Activated naive CD4-positive, alpha-beta T cell treated with anti-CD3 and anti-CD28 coated beads, Interleukin-2, amount 10 ng/mL, durations not matched to agents 7 days and 5 days (primary cell): ENCODE measurements at places on chromosomes 12 and 14.

DNA sequence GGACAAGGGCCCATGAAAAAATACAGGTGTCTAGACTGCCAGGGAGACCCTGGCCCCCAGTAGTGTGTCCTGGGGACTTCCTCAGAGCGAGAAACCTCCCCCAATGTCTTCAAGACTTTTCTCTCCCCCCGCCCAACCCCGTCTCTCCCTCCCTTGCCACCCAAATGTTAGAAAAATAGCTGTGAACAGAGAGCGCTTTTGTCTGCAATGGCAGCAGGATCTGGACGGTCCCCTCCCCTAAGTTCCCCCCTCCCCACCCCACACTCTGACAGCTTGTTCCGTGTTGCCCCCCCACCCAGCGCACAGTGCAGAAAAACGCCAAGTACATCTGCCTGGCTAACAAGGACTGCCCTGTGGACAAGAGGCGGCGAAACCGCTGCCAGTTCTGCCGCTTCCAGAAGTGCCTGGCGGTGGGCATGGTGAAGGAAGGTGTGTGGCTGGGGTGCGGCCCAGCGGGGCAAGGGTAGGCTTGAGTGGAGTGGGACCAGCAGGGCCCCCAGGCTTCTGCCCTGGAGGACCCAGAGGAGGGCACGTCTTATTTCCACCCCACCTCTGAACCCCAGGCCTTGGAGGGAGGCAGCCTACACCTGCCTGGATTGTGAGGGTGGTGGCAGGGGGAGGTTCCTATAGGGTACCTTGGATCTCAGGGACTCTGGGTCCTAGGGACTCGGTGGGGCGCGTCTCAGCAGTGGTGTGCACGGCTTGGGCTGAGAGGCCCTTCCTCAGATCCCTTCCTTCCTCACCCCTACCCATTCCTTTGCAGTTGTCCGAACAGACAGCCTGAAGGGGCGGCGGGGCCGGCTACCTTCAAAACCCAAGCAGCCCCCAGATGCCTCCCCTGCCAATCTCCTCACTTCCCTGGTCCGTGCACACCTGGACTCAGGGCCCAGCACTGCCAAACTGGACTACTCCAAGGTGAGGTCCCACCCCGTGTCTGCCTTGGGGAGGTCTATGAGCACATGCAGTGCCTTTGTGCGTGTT is 4.8 kb downstream of the NR4A1 start:
- peaks cover 20% of the 10 kb centered on the region for H3K4me1 ChIP-seq
- DNase-seq: no peak
- H3K27ac ChIP-seq: no peak overlapping the region
- H3K4me3 ChIP-seq: no peak overlapping the region
- no peaks in the 10 kb centered on the region for H3K36me3 ChIP-seq
- no peaks in the 10 kb centered on the region for H3K27me3 ChIP-seq

DNA sequence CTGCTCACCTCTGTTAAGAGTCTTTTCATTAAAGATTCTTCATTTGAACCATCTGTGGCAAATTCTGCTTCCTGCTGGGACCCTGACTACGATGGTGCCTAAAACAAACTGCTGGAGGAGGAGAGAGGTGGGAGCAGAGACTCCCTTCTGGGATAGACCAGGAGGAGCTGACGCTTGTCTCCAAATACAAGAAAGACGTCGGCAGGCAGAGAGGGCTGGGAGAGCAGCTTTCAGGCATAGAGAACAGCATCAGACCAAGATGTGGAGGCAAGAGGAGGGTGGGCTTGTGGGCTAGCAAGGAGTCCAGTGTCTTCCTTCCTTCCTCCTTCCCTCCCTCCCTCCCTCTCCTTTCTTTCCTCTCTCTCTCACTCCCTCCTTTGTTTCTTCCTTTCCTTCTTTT is 358.6 kb downstream of the VRK1 start:
- no peaks in the 10 kb centered on the region for H3K36me3 ChIP-seq
- DNase-seq: no peak
- H3K4me3 ChIP-seq: no peak overlapping the region
- peaks cover 21% of the 10 kb centered on the region for H3K27me3 ChIP-seq
- no peaks in the 10 kb centered on the region for H3K4me1 ChIP-seq

- DNase-seq: no peak
- no peaks in the 10 kb centered on the region for H3K36me3 ChIP-seq
- no peaks in the 10 kb centered on the region for H3K27me3 ChIP-seq
- H3K4me3 ChIP-seq: no peak overlapping the region
Measured at GRCh38 chr12:114995891-114996290, 311.9 kb upstream of the TBX3 start.

DNA sequence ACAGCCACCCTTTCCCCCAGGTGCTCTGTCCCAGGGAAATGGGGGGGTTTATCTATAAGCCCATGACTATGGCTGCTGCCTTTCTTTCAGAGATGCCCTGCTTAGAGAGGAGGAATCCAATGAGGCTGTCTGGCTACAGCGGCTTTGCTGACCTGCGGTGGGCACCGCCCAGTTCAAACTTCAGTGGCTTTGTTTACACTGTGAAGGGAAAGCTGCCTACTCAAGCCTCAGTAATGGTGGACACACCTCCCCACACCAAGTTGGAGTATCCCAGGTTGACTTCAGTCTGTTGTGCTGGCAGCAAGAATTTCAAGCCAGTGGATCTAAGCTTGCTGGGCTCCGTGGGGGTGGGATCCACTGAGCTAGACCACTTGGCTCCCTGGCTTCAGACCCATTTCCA is 869.2 kb downstream of the SLC6A15 start:
- no peaks in the 10 kb centered on the region for H3K36me3 ChIP-seq
- H3K27ac ChIP-seq: no peak overlapping the region
- H3K4me3 ChIP-seq: no peak overlapping the region
- H3K27me3 ChIP-seq: no peaks in the 10 kb centered on the region
- DNase-seq: no peak

- DNase-seq: no peak
- H3K36me3 ChIP-seq: peaks cover 8% of the 10 kb centered on the region
- H3K27ac ChIP-seq: no peak overlapping the region
Measured at GRCh38 chr12:998020-998874, 7.2 kb downstream of the ERC1 start.

GRCh38 chr12:81450920-81451739 is 308.0 kb downstream of the PPFIA2 start:
- no peak overlapping the region for H3K27ac ChIP-seq
- no peaks in the 10 kb centered on the region for H3K27me3 ChIP-seq
- no peak for DNase-seq
- no peaks in the 10 kb centered on the region for H3K36me3 ChIP-seq
- H3K4me1 ChIP-seq: no peaks in the 10 kb centered on the region
- H3K4me3 ChIP-seq: no peak overlapping the region

- H3K27ac ChIP-seq: no peak overlapping the region
- H3K4me1 ChIP-seq: no peaks in the 10 kb centered on the region
- H3K4me3 ChIP-seq: no peak overlapping the region
- H3K27me3 ChIP-seq: peaks cover 20% of the 10 kb centered on the region
Measured at GRCh38 chr12:108972358-108972757, 48.5 kb downstream of the SVOP start.

DNA sequence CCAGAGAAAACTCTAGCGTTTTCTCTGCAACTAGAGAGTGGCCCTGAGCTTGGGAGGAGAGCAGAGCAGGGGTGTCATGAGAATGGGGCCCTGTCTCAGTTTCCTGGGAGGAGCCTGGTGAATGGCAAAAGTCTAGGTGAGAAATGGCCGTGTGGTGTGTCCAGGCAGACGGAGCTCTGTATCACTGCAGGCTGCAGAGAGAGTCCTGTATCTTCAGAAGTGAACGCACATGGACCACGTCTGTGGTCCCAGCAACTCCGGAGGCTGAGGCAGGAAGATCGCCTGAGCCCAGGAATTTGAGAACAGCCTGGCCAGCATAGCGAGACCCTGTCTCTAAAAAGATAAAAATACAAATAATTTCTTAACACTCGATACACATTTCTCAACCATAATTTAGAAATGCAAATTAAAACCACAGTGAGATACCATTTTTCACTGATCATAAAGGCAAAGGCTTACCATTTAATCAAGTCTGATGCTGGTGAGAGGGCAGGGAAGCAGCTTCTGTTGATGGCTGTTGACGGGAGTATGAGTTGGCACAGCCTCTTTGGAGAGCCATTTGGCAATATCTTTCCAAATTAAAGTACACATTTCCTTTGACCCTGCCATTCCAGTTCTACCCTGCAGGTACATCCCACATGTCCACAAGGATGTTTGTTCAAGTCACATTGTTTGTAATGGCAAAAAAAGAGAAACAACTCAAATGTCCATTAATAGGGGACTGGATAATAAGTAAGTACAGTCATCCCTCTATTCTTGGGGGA is 51.0 kb downstream of the NFKBIA start:
- no peak for DNase-seq
- H3K36me3 ChIP-seq: no peaks in the 10 kb centered on the region
- peaks cover 4% of the 10 kb centered on the region for H3K27me3 ChIP-seq
- peaks cover 18% of the 10 kb centered on the region for H3K4me1 ChIP-seq

DNA sequence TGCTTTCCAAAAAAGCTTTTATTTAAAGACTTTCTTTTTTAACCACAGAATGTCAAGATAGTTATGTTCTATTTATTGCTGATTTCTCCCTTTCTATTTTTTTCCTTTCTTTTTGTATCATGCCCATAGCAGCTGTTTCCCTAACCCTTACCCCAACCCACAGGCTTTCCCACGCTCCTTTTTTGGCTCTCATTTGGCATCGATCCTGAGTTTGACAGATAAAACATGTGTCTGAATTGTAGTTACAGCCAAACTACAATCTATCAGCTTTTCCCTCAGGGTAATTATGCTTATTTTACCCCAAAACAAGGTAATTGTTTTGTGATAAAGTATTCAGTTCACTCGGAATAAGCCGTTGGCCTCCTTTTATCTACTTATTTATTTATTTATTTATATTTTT is 46.7 kb downstream of the PDE3A start:
- H3K4me1 ChIP-seq: no peaks in the 10 kb centered on the region
- H3K4me3 ChIP-seq: no peak overlapping the region
- H3K36me3 ChIP-seq: no peaks in the 10 kb centered on the region
- no peak for DNase-seq

GRCh38 chr14:105087308-105087962 is 22.2 kb upstream of the GPR132 start:
- H3K27ac ChIP-seq: no peak overlapping the region
- peaks cover 25% of the 10 kb centered on the region for H3K4me1 ChIP-seq
- peaks cover 66% of the 10 kb centered on the region for H3K27me3 ChIP-seq
- peak; percentile 46 for DNase-seq
- no peaks in the 10 kb centered on the region for H3K36me3 ChIP-seq

DNA sequence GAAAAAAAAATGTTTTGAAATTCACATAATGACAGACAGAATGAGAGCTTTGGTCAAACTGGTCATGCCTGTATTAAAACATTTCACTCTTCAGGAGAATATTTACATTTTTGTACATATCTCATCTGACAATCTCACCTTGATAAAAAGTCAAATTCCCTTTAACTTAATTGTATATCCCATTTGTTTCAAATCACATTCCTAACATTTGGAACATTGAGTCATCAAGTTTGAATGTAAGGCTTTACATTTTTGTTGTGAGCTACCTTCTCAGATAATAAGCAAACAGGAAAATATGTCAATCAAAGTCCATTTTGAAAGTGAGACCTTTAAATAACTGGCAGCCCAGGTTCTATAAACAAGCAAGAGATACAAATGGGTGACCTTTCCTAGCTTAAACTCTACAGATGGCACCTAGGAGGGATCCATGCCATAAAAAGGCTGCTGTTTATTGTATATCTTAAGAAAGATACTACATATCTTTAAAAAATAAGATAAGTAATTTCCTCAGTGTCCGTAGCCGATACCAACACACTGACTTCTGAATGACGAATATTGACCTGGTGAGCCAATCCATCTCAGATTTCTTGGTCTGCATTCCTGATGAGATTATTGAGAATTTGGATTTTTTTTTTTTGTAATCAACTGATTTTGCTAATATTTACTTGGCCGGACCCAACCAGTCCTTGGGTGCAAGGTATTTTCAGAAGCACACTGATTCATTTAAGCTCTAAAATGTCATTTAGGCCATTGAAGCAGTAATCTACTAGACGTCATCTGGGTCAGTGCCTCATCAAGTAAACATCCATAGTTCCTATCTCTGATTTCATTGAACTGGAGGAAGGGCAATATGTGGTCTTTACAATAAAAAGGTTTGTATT is 259.6 kb downstream of the BTG1 start:
- no peaks in the 10 kb centered on the region for H3K36me3 ChIP-seq
- no peak overlapping the region for H3K27ac ChIP-seq
- no peak for DNase-seq
- H3K4me3 ChIP-seq: no peak overlapping the region
- H3K4me1 ChIP-seq: no peaks in the 10 kb centered on the region
- H3K27me3 ChIP-seq: no peaks in the 10 kb centered on the region

DNA sequence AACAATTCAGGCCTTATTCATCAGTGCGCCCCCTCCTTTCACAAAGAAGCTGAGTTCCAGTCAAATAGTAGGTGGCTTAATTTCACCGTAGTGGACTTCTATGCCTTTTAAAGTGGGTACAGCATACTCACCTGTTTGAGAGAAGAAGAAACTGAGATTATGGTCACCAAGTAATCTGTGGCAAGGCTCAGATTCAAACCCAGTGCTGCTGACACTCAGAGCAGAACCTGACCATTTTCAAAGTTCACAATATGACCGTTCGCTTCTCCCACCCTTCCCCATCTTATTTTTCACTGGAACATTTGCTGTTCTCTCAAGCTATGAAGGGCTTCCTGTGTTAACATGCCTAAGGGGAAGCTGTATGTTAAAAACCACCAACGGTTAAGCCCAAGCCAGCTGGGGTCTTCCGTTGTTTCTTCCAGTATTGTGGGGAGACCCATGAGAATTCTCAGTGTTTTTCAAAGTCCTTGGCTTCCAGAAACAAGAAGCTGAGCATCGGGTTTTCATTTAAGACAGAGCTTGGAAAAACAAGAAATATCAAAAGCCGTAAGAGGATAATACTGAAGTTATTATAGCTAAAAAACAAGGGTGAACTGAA is 6.1 kb upstream of the PSMA6 start:
- no peaks in the 10 kb centered on the region for H3K27me3 ChIP-seq
- no peak overlapping the region for H3K4me3 ChIP-seq
- peaks cover 14% of the 10 kb centered on the region for H3K36me3 ChIP-seq

GRCh38 chr12:72286526-72286925 is 14.4 kb downstream of the TRHDE start:
- no peaks in the 10 kb centered on the region for H3K4me1 ChIP-seq
- H3K27ac ChIP-seq: no peak overlapping the region
- no peak overlapping the region for H3K4me3 ChIP-seq
- H3K27me3 ChIP-seq: no peaks in the 10 kb centered on the region
- H3K36me3 ChIP-seq: no peaks in the 10 kb centered on the region
- DNase-seq: no peak

DNA sequence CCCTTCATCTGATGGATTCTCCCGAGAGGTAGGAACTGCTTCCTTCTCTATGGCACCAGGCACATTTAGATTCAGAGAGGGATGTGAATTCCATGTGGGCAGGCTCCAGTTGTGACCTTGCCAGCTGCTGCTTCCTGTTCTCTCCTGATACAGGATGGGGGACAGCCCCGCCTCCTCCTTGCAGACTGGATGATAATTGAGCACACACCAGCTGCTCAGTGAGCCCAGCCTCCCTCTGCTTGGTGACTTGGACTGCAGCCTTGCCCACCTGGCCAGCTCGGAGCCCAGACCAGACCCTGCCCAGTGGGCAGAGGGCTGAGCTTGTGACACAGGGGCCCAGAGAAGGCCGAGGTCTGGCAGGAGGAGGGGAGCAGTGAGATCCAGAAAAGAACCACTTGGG is 90.2 kb downstream of the CALM1 start:
- H3K4me1 ChIP-seq: peaks cover 9% of the 10 kb centered on the region
- H3K36me3 ChIP-seq: no peaks in the 10 kb centered on the region

- DNase-seq: no peak
- H3K4me1 ChIP-seq: no peaks in the 10 kb centered on the region
- no peak overlapping the region for H3K27ac ChIP-seq
- no peaks in the 10 kb centered on the region for H3K27me3 ChIP-seq
Measured at GRCh38 chr12:99093166-99093565, 448.1 kb downstream of the APAF1 start.
